ENCODE measurements at places on chromosomes 4 and X. TPM values are rescaled to one million over a fixed set of nuclear protein-coding genes. Genes with fewer than 3 reads are reported as not detected.

Gene ADH1A
- not detected for total RNA-seq

Gene AFP
- not detected for total RNA-seq

Gene ARHGAP36
- total RNA-seq = not detected

Gene FGG
- not detected for total RNA-seq

Gene ADRA2C
- total RNA-seq = not detected

Gene STK32B
- 0.63 TPM for total RNA-seq

Gene F9
- total RNA-seq = not detected

Gene AWAT2
- total RNA-seq = not detected

Gene FTHL17
- not detected for total RNA-seq

Gene ALB
- total RNA-seq = 0.31 TPM

Gene GC
- not detected for total RNA-seq

Gene TXK
- 74.9 TPM for total RNA-seq

Gene TENM3
- not detected for total RNA-seq

Gene STOX2
- under 0.01 TPM for total RNA-seq

Gene UGT8
- 3.3 TPM for total RNA-seq

Gene SYP
- total RNA-seq = 0.42 TPM

Gene CSAG3
- total RNA-seq = not detected

Gene MAGEA2
- total RNA-seq = not detected

Gene COX18
- total RNA-seq = 13.7 TPM

Gene RHOXF2B
- under 0.01 TPM for total RNA-seq

Gene FABP2
- not detected for total RNA-seq

Gene SLIT2
- not detected for total RNA-seq

Gene UGT2B11
- total RNA-seq = not detected

Gene P2RY4
- total RNA-seq = not detected

Gene PPM1K
- total RNA-seq = 44.5 TPM

Gene SPANXB1
- not detected for total RNA-seq

Gene HMX1
- total RNA-seq = not detected

Gene RNF113A
- total RNA-seq = 25.6 TPM

Gene POF1B
- total RNA-seq = 0.21 TPM

Gene CT55
- not detected for total RNA-seq

Gene CLGN
- total RNA-seq = 0.42 TPM

Gene HMGN5
- total RNA-seq = 0.21 TPM

Gene RAI2
- total RNA-seq = 0.31 TPM

Gene CITED1
- total RNA-seq = 0.31 TPM

Gene ADH1B
- not detected for total RNA-seq

Gene MAGEB2
- total RNA-seq = not detected

Gene MGARP
- not detected for total RNA-seq

Gene SAGE1
- total RNA-seq = not detected

Gene RBMXL3
- total RNA-seq = not detected

Gene RXFP1
- not detected for total RNA-seq

Gene HTN1
- not detected for total RNA-seq

Gene CLDN22
- not detected for total RNA-seq

Gene HTRA3
- not detected for total RNA-seq

Gene CNKSR2
- 15.8 TPM for total RNA-seq

Gene SPIN2A
- total RNA-seq = 0.10 TPM

Gene PTCHD1
- total RNA-seq = under 0.01 TPM

Gene RAB40A
- total RNA-seq = not detected

Gene CTAG1A
- total RNA-seq = not detected

Gene PAGE2
- not detected for total RNA-seq

Gene MAGEA2B
- total RNA-seq = 0.10 TPM
